ENCODE measurements at places on chromosomes 5 and 9. TPM values are rescaled to one million over a fixed set of nuclear protein-coding genes. Genes with fewer than 3 reads are reported as not detected.

The AK8 gene
- 0.42 TPM for total RNA-seq

The ZSWIM6 gene
- 10.6 TPM for total RNA-seq

The SLC46A2 gene
- not detected for total RNA-seq

The IL17B gene
- total RNA-seq, result not detected

The C5orf58 gene
- total RNA-seq, result not detected
